ENCODE measurements at places on chromosomes 11 and 22. TPM values are rescaled to one million over a fixed set of nuclear protein-coding genes. Genes with fewer than 3 reads are reported as not detected.

GRCh38 chr22:33897448-33897835, 22.8 kb downstream of the LARGE1 start:
- DNase-seq: no peak

DNA sequence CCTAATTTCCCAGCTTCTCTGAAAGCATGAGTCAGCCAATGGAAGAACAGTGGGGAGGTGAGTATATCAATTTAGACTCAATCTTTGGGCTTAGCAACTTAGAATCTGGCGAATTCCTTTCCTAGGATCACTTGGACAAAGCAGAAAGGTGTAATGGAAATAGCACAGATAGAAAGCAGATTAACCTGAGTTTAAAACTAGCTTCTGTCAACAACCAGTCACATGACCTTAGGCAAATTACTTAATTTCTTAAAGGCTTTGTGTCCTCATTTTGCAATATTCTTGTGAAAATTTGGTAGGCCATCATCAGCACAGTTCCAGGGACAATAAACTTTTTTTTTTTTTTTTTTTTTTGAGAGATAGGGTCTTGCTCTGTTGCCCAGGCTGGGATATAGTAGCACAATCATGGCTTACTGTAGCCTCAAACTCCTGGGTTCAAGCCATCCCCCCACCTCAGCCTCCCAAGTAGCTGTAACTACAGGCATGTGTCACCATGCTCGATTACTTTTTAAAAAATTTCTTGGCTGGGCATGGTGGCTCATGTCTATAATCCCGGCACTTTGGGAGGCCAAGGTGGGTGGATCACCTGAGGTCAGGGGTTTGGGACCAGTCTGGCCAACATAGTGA, 40.8 kb upstream of the PCF11 start:
- no peak for DNase-seq

DNA sequence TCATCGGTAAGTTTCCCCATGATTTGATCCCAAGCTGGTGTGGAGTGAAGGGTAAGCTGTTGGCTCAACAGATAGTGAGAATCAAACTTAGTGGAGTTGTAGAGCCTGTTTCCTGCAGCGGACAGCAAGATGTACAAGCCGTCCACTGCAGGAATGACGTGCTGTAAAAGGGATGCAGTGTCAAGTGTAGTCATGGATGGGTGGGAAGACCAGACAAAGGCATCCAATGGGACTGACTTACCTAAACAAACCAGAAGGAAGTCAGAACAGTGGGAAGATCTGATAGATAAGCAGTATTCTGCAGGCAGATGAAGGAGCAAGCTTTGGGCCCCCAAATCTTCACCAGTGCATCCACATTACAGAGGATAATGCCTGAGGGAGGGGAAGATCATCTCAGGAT, 8.8 kb downstream of the ZBTB16 start:
- no peak for DNase-seq

Gene P2RX6
- total RNA-seq: 0.24 TPM

Gene PRR5L
- total RNA-seq: 32.5 TPM

Gene TRIM29
- total RNA-seq: not detected
